ENCODE measurements at places on chromosomes 11 and 22.

DNA sequence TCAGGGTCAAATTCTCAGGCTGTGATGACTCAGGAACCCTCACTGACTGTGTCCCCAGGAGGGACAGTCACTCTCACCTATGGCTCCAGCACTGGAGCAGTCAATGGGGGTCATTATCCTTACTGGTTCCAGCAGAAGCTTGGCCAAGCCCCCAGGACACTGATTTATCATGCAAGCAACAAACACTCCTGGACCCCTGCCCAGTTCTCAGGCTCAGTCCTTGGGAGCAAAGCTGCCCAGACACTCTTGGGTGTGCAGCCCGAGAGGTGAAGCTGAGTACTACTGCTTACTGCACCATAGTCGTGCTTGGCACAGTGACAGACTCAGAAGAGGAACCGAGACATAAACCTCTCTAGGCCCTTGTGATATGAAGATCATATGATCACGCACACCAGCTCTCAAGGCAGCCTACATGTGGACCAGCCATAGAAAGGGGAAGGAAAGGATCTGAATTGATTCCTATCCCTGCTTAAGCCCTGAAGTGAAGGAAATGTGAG, 58.2 kb downstream of the ZNF280B start:
- no peak for DNase-seq

DNA sequence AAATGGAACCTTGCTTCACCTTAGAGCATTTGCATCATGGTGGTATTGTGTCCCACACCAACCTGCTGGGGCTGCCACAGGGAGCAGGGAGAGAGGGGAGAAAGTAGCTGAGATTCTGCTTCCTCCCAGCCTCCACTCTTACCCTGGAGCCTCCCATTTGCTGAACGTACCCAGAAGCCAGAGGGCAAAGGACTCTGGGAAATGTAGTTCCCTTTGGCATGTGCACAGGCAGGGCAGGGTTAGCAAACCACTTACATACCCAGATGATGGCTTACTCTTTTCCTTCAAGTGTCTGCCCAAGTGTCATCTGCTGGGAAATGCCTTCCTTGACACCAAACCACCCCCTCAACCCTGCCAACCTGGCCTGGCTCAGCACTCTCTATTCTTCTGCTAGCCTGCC, 16.9 kb downstream of the SMIM38 start:
- DNase-seq: no peak

DNA sequence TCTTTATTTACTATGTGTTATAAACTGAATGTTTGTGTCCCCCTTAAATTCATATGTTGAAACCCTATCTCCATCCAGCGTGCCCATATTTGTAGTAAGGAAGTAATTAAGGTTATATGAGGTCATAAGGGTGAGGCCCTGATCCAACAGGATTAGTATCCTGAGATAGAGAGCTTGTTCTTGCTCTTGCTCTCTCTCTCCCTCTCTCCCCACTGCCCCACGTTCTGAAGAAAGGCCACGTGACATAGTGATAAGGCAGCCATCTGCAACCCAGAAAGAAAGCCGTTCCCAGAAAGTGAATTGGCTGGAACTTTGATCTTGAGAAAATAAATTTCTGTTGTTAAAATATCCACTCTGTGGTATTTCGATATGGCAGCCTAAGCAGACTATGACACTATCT, 212.5 kb downstream of the SWAP70 start:
- no peak for DNase-seq

DNA sequence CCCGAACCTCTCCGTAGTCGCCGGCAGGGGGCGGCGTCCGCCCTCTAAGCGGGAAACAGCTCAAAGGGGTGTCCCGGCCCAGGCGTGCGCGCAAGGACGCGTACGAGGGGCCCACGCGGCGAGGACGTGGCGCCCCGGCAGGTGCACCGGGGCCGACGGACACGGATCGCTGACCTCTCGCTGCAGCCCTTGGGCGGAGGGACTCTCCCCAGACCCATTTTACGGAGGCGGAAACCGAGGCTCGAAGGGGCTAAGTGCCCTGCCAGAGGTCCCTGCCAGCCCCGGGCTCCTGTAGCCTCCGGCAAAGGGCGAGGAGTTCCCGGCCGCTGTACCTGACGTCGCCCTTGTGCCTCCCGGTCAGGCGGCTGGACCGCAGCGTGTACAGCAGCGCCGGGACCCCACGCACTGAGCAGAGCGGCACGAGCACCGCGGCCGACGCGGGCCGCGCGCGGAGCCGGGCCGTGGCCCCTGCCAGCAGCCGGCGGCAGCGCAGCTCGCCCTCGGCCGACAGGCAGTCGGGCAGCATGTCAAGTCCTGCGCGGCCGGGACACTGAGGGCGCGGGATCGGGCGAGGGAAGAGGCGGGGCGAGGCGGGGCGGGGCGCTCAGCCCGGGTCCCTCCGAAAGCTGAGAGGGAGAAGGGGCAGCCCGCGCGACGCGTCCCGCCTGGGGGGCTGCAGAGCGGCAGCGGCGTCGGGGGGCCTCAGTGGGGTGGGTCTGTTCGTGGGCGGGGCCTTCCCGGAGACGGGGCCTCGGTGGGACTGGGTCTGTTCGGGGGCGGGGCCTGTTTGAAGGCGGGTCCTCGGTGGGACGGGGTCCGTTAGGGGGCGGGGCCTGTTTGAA, at the start of gene NUDT8:
NUDT8 (minus strand) TSS at position 552 of the 842 bp plus-strand sequence; CDS start at position 526, 26 bp downstream.
- peak; percentile 89 for DNase-seq

DNA sequence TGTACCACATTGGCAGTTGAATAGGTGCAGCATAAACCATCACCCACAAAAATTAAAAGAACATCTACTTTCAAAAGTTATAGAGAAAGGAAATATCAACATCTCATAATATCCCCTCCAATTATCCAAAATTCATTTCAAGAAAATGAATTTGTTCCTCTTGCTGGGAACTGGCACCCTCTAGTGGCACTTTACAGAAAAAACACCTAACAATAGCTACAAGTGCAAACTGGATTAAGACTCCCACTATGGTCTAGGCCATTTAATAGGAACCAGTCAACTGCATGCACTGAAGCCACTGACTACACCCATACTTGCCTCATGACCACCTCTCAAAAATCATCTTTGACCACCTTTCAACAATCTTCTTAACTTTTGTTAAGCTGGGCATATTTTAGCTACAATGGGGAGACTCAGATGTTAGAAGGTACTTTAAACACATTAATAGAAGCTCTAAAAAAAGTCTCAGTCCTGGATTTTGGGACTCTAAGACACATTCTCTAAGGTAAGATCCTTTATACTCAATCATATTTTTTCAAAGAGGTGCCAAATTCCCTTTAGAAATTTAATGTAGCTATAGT, 17.3 kb downstream of the TRAF6 start:
- peak; percentile 54 for DNase-seq

GRCh38 chr22:29307596-29308147, 1.2 kb downstream of the GAS2L1 start:
- no peak for DNase-seq

GRCh38 chr11:12625438-12626071, 48.7 kb upstream of the TEAD1 start:
- DNase-seq: no peak

DNA sequence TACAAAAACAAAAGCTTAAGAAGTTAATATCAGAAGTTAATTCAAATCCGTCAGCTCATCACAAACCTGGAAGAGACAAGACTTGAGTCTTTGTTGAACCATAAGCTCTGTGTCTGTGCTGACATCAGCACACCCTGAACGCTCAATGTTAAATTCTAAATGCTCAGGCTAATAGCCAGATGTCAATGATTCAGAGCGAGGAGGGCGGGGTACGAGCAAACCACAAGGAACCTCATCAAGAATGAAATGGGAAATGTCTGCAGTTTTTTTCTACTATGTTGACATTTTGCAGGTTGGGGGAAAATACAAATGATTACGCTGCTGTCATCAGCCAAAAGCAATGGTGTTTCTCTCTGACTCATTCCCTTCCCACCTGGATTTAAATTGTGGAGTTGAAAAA, 1057.2 kb downstream of the NTM start:
- no peak for DNase-seq

DNA sequence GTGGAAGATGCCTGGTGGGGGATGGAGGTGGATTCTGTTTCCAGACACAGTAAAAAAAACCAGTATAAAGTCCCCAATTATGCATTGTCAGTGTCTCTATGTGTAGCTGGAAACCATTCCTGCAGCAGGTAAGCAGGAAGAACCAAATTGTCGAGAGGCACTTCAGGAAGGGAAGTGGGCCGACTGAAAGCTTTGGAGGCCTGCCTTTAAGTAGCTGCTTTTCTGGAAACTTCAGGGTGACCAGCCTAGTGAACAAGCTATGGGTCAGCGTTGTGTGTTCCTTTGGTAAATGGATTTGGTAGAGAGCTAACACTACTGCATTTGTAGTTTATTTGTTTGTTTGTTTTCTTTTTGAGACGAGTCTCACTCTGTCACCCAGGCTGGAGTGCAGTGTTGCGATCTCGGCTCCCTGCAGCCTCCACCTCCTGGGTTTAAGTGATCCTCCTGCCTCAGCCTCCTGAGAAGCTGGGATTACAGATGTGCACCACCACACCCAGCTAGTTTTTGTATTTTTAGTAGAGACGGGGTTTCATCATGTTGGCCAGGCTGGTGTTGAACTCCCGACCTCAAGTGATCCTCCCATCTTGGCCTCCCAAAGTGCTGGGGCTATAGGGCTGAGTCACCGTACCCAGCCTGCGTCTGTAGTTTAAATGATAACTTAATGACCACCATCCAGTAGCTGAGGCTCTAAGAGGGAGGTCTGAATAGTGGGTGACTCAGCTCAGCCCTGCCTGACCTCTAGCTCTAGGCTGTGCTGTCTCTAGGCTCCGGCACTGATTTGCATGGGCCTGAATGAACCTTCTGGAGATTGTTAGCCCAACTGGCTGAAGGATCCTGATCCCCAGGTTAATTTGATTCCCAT, 12.8 kb downstream of the PTPRJ start:
- DNase-seq: no peak

GRCh38 chr11:46050003-46050461, 71.2 kb downstream of the PHF21A start:
- DNase-seq: peak; percentile 21

DNA sequence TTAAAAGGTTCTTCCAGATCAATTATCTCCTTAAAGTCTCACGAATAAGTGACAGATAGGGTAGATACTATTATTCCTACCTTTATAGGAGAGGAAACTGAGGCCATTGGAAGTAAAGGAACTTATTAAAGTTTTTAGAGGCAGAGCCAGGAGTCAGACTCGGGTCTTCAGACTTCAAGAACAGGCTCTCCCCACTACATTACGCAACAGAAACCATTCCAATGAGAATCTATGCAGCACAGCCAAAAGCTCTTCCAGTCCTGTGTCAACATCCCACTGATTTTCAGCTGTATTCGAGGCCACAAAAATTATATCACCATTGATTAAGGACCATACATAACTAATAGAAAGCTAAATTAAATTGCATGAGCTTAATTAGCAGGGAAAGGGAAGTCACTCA, 77.4 kb downstream of the RELT start:
- no peak for DNase-seq

DNA sequence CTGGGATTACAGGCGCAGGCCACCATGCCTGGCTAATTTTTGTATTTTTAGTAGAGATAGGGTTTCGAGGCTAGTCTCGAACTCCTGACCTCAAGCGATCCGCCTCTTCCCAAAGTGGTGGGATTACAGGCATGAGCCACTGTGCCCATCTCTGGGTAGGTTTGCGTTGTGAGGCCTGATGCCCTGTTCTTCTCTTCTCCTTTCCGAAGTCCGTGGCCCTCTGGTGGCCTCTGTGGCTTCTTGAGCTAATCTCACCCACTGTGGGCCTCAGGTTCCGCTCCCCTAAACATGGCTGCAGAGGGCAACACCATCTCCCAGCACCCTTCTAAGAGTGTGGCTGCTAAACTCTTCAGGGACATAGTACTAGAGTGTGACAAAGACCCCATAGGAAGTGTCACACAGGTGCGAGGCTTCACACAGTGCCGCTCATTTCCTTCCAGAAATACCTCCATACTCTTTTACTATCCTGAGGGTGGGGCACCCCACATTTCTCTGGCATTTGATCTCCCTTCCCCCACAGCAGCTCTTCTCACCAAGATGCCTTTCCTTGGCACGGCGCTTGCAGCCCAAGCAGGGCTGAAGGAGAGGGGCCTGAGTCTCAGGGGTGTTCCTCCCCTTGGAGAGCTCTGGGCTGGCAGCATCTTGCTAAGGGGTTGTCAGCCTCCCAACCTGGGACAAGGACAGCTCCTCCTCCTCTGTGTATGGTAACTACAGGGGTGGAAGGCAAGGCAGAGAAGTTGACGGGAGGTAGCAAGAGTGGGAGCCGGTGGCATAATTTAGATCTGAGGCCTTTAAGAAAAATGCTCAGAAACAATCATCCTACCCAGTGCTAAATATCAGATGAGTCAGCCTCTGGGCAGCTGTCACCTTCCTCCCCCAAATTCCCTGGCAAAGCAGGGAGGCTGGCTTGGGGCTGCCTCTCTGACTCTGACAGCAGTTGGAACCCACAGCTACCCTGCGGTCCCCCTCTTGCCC, 6.1 kb downstream of the THY1 start:
- no peak for DNase-seq

DNA sequence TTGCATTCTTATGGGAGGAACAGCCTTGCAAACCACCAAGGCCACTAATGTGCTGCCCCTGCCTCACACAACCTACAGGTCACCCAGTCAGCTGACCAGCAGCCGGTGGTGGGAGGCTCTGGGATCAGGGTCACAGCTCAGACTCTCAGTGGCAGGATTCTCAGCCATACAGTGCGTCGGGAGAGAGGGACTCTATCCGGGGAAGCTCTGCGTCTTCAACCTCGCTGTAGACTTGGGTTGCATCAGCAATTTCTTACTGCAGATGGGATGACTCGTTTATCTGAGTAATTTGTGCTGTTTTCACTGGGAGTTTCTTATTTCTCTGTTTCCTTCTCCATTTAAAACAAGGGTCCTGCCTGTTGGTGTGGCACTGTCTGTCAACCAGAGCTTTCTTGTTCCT, 257.7 kb downstream of the TBC1D22A start:
- no peak for DNase-seq

GRCh38 chr11:85918910-85919794, 64.0 kb downstream of the CCDC83 start:
- peak; percentile 18 for DNase-seq

GRCh38 chr11:27253224-27253623, 109.8 kb downstream of the CCDC34 start:
- DNase-seq: no peak

GRCh38 chr22:33875316-33875715, 45.0 kb downstream of the LARGE1 start:
- DNase-seq: no peak

- DNase-seq: no peak
These were observed 64.7 kb downstream of the UVRAG start for GRCh38 chr11:75879737-75880136.

All from D341Med (cell line).